Muscle of leg (tissue), 16 donors: ENCODE measurements at places on chromosomes 3 and 15. TPM values are rescaled to one million over a fixed set of nuclear protein-coding genes. Genes with fewer than 3 reads are reported as not detected.

Gene ZNF860
- total RNA-seq, result 0.62 TPM

Gene ROPN1B
- total RNA-seq, result not detected

Gene FNDC3B
- 98.8 TPM for total RNA-seq

Gene IL17RB
- total RNA-seq, result 0.93 TPM

Gene IL17RC
- 17.3 TPM for total RNA-seq

DNA sequence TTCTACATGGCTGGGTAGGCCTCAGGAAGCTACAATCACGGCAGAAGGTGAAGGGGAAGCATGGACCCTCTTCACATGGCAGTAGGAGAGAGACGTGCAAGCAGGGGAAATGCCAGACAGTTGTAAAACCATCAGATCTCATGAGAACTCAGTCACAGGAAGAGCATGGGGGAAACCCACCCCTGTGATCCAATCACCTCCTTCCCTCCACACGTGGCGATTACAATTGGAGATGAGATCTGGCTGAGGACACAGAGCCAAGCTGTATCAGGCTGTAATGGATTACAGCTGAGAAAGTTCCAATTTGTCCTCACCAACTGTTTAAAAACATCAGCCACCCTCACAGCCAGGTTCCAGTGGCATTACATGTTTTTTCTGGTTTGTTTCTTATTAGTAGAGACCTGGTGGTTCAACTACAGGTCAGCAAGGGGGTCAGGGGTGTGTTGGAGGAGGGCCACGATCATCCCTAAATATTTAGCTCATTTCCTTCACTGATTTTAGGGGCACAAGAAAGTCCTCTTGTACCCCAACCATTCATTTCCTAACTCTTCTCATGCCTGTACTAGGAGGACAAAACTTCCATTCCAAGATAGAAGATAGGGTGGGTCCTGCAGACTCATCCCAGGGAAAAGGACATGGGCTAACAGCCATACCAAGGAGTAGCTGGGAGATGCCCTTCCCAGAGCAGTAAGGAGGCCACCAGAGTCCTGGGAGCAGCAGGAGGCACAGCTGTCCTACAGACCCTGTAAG is 54.4 kb downstream of the ANXA2 start:
- DNase-seq, result no peak

GRCh38 chr15:91099995-91100813 is at the start of gene SV2B:
SV2B (plus strand) TSS chr15:91100257; CDS start chr15:91226264, 126,007 bp downstream.
- peak; percentile 22 for DNase-seq

DNA sequence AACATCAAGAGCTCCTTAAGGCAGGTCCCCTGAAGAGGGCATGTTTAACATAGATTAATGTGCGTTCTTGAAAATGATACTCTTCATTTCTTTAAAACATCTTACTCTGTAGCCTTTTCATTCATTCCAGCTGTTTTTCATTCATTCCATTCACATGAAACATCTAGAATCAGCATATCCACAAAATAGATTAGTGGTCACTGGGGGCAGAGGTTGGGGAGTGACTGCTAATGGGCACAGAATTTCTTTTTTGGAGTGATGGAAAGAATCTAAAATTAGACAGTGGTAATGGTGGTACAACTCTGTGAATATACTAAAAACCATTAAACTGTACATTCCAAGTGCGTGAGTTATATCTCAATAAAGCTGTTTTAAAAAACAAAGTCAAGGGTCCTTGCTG is 15.4 kb upstream of the CXCR6 start:
- no peak for DNase-seq

DNA sequence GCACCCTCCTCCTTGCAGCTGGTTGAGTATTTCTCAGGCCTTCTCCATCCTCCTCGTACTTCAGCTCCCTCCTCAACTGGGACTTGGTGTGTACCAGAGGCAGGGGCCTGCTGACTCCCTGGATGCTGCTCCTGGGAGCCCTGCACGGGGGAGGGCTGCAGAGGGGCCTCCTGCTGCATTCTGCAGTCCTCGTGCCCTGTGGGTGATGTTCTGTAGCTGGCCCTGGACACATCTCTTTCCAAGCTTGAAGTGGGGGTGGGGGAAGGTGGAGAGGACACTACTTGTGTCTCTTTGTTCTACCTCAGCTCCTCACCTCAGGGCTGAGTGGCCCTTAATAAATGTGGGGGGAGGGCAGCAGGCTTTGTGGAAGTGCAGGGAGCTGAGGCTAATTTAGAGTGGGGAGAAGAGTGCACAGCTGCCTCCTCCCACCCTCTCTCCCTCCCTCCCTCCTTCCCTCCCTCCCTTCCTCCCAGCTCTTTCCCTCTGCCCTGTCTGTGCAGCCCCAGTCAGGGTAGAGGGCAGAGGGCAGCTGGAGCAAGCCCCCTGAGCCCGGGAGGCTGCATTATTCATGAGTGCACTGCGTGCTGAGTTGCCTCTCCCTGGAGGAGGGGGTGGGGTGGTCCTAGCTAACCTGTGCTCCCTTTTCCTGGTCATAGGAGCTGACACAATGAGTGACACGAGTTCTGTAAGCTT is 3.7 kb upstream of the GRM2 start:
- DNase-seq, result no peak

DNA sequence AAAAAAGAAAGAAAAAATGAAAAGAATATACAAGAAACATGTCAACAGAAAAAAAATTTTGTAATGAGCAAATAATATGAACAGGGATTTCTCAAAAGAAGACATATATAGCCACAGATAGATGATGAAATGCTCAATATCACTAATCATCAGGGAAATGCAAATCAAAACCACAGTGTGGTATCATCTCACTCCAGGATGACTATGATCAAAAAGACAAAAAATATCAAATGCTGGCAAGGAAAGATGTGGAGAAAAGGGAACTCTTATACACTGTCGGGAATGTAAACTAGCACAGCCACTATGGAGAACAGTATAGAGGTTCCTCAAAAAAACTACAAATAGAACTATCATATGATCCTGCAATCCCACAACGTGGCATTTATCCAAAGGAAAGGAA is 94.1 kb downstream of the C3orf70 start:
- peak; percentile 46 for DNase-seq

DNA sequence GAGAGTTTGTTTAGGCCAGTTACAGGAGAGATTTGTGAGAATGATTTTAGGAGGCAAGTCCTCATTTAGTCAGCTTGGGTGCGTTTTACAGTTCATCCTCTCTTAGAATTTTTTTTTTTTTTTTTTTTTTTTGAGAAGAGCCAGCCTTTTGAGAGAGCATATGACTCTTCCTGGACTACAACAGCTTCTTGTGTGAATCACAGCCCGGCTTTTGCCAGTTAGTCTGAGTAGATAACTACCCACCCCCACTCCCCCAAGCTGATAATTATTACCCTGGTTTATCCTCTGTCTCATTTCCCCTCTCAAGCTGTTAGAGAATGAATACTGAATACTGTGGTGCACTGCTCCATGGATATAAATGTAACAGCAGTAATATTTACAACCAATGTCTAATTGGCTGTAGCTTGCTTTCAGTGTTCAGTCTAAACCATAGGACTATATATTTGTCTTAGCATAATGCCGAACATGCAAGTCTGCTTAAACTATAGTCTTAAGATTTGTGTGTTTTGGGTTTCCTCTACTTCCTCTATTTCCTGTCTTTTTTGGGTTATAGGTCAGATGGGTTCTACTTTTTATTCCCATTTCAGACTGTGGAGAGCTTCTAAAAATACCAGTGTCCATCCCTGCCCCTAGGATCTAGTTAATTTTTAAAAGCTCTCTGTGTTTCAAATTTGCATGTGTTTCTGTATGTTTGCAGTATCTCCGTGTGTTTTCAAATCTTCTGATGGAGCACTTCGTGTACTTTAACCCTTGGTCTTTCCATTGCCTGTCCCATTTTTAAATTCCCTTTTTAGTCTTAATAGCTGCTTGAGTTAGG is 8.0 kb downstream of the CHD2 start:
- peak; percentile 58 for DNase-seq

DNA sequence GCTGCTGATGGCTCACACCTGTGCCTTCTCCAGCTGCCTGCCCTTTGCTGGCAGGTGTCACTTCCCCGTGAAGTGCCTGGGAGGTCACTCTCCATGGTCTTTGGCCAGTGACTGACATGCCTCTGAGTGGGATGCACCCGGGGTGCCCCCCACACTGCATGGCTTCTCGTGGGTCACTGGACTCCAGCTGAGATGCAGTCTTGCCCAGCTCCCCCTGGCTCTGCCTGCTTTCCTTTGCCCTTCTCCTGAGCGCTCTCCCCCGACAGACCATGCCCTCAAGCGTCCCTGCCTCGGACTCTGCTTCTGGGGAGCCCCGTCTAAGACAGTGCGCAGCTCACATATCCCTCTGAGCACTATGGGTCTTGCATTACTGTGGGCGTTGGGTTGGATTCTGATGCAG is 14.4 kb downstream of the FBLN2 start:
- DNase-seq, result no peak

DNA sequence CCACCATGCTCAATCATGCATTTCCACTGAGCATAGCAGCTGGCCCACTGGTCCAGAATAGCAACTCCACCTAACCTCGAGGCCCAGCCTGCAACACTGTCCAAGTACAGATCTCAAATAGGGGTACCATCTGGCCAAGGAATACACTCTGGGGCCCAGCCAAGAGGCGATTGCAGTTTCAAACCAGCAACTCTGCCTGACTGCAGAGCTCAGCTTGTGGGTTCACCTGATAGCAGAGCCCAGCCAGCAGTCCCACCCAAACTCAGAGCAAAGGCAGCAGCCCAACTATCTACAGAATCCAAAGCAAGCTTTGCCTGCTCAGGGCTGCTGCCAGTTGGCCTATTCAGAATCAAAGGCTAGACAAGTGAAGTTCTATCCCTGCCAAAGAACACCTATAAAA is 30.5 kb downstream of the POLQ start:
- DNase-seq, result no peak

DNA sequence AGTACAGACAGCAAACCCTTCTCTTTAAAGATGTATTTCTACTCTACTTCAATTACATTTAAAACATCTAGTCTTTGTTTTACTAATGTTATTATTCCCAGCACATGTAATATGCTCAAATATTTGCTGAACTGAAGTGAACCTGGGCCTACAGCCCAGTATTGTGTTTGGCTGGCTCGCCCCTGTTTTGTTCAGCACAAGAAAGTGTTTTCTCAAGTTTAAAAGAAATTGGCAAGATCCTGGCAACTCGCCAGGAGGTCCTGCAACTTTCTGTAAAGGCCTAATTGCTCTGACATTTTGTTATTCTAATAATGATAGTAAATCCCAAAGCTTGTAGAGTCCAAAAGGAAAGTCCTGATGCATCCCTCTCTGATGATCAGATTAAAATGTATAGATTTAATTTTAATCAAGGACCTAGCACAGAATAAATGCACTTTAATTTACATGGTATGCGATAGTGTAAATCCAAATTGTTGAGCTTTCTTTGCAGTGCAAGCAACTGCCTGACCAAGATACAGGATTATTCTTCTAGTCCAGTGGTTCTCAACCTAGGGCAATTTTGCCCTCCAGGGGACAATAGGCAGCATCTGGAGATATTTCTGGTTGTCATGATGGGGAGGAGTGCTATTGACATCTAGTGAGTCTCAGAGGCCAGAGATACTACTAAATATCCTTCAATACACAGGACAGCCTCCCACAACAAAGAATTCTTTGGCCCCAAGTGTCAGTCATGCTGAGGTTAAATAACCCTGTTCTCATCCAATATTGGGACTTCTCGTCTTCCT is 35.7 kb upstream of the TMOD3 start:
- peak; percentile 71 for DNase-seq

- DNase-seq, result peak; percentile 95
These were observed 37.7 kb downstream of the SENP8 start for GRCh38 chr15:72155635-72156616.

GRCh38 chr3:187066228-187066995 is 72.9 kb downstream of the RPL39L start:
- no peak for DNase-seq

- DNase-seq, result no peak
These were observed 372.1 kb downstream of the ROBO2 start for GRCh38 chr3:77412021-77412438.

GRCh38 chr3:18751514-18751913 is 326.4 kb upstream of the SATB1 start:
- DNase-seq, result no peak

GRCh38 chr15:69194025-69194827 is 33.8 kb downstream of the GLCE start:
- DNase-seq, result peak; percentile 49

GRCh38 chr15:83178390-83178789 is 29.2 kb downstream of the HDGFL3 start:
- no peak for DNase-seq

DNA sequence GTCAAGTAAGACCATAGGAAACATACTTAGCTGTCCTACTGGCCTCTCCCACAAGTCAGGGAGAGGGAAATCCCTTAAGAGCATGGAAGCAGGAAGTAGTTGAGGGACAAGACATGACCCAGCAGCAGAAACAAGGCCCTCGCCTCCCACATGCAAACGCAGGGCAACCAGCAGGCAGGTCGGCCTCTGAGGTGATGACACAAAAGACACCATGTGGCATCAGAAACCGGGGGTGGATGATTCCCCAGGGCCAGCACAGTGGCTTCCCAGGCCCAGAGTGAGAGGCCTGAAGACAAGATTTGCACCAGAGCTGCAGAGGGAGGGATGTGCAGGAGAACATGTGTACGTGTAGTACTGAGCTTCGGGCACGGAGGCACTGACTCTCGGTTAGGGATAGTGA is 26.3 kb downstream of the PXYLP1 start:
- DNase-seq, result no peak

- DNase-seq, result peak; percentile 33
These were observed 1.6 kb downstream of the C15orf39 start for GRCh38 chr15:75203017-75203907.

GRCh38 chr15:90264671-90265070 is 801 bp upstream of the NGRN start:
- no peak for DNase-seq
